ENCODE measurements at places on chromosomes 11 and 22. TPM values are rescaled to one million over a fixed set of nuclear protein-coding genes. Genes with fewer than 3 reads are reported as not detected.

GRCh38 chr22:29998627-29999384, 81.5 kb upstream of the HORMAD2 start:
- DNase-seq: no peak

DNA sequence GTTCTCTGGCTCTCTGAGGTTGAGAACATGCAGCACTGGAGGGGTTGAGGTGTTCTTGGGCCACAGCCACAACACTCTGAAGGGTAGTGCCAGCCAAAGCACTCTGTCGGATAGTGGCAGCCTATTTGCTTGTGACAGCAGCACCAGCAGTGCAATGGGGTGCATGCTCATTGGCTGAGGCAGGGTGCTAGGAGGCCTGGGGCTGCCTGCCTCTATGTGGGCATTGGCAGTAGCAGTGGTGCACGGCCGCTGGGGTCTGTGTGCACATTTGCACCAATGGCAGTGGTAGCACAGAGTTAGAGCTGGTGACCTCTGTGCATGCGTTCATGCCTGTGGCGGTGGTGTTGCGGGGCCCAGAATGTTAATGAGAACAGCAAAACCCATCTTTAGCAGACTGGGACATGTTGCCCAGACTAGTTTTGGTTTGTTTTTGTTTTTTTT, 25.4 kb downstream of the PI4KA start:
- DNase-seq: no peak

- peak; percentile 12 for DNase-seq
Observed at GRCh38 chr11:69298267-69299022, 4.5 kb downstream of the MYEOV start.

GRCh38 chr11:1928891-1929541, 9.5 kb downstream of the TNNT3 start:
- DNase-seq: no peak

DNA sequence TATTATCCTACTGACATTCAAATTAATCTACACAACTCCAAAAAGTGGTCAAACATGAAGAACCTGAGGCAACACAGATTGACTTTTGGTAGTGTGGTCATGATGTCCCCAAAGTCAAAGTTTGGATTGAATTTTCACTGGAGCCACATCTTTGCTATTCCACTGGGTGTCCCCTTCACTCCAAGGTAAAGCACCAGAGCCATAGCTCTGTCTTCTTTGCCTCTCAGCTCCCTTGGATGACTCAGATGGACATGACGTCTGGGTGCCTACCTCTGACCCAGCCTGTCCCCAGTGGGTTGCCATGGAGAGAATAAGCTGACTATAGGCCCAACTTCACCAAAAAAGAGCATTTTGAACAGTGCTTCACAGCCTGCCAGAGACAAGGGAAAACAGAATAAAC, 57.4 kb upstream of the ARHGAP42 start:
- no peak for DNase-seq

- no peak for DNase-seq
Observed at GRCh38 chr11:79449040-79449439, 8.2 kb upstream of the TENM4 start.

DNA sequence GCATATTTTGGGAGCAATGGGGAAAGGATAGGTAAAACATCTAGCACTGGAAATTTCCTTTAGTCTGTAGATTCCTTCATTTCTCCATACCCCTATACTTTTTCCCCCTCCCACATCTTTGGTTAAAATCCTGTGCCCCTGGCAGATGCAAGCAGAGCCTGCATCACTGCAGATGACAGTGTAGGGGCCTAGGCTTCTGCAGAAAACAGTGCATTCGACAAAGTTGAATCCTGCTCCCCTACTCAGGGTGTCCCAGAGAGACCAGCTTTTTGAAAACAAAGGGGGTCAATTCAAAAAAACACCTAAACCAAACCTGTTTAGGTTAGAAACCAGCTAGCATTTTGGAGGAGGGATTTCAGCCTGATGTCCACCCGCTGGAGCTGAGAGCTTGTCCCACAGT, 43.8 kb upstream of the BLID start:
- DNase-seq: no peak

- DNase-seq: no peak
Observed at GRCh38 chr11:70141486-70142220, 61.4 kb upstream of the FADD start.

DNA sequence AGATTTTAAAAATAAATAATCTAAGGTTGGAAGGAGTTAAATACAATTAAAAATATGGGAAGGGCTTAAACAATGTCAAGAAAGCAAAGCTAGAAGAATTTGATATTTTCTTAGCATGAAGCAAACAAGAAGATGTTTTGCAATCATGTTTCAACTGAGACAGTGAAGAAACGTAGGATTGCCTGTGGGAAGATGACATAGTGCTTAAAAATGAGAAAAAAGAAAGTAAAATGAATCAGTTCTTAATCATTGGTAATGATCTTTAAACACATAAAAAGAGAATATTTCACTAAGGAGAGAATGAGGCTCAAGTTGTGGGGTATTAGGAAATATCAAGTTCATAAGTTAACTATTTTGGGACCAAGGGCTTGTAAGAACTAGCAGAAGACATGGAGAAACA, 855.0 kb downstream of the METTL15 start:
- DNase-seq: no peak

- DNase-seq: no peak
Observed at GRCh38 chr11:14538271-14538925, 18.2 kb upstream of the PSMA1 start.

- peak; percentile 58 for DNase-seq
Observed at GRCh38 chr22:26756675-26757293, 99.4 kb downstream of the MIAT start.

DNA sequence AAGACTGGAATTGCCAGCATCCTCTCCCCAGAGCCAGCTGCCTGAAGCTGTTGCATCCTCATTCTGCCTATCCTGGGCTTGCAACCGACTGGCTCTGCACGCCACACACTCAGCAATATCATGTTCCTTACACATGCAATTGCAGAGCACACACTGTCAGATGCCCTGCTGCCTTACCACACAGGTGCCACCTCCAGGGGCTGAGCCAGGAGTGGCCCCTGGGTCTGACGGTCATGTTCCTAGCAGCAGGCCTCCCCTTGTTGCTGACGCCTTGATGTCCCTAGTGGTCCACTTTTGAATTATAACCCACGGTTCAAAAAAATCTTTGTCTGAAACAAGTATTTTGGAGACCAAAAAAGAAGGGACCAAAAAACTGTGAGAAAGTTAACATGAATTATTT, 18.5 kb upstream of the OR8B8 start:
- no peak for DNase-seq

DNA sequence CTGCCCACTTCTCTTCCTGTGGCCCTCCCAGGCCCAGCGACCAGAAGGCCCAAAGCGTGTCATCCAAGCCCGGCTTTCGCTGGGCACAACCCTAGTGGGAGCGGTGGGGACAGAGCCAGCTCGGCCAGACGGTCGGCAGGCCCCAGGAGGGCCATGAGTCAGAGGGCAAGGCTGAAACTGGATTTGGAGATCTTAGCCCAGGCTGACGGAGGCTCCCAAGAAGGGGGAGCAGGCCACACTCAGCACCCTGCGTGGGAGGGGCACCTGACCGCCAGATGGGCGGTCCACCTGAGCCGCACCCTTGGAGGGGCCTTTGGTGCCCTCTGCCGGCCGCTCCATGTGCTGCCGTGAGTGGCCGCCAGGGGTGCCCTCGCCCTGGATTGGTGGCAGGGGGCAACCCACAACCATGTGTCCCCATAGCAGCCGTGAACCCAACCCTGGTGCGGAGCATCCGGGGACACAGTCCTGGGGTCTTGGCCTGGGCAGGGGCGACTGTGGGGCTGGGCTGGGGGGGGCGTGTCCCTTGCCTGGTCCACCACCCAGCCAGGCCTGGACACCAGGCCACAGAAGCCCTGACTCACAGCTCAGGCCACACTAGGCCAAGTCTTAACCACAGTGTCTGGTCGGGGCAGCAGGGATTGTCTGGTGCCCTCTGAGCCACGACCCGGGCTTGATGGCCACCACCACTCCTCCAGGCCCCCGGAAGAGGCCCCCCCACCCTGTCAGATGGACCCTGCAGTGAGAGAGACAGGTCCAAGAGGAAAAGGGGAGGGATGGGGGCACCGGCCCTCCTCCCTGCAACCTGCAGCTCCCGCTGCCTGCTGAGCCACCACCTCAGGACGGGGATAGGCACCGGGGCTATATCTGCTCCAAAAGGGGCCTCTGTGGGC, 19.2 kb upstream of the TALDO1 start:
- DNase-seq: peak; percentile 64

DNA sequence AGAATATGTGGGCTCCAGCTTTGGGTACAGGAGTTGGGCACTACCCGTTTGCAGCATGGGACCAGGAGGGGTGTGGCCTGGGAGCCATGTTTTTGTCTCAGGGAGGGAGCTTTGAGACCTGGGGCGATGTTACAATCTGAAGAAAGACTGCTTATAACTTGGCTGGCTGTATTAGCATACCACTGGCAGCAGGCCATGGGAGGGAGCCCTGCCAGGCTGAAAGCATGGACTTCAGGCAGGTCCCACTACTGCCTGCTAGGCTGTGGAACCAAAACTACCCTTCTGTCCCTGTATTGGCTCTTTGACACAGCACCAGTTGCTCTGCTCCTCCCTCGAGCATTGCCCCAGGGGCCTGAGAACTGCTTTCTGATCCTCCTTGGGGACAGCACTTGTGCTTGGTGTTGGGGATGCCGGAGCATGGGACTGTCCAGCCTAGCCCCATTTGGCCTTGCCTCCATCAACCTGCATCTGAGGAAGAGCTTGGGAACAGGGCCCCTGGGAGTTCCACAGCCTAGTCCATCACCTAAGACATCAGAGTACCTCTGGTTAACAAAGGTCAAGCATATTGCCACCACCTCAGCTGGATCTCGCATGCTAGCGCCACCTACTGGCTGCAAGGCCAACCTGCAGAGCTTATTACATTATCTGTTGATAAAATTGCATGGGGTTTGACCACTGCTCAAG, 217.4 kb downstream of the SBF2 start:
- peak; percentile 1 for DNase-seq

- no peak for DNase-seq
Observed at GRCh38 chr22:18028817-18029527, 4.6 kb upstream of the MICAL3 start.

- no peak for DNase-seq
Observed at GRCh38 chr11:22797047-22797446, 32.6 kb downstream of the SVIP start.

GRCh38 chr22:19607192-19608002, 83.2 kb upstream of the CLDN5 start:
- peak; percentile 77 for DNase-seq

GRCh38 chr22:42651134-42651533, 1.9 kb upstream of the CYB5R3 start:
- no peak for DNase-seq

DNA sequence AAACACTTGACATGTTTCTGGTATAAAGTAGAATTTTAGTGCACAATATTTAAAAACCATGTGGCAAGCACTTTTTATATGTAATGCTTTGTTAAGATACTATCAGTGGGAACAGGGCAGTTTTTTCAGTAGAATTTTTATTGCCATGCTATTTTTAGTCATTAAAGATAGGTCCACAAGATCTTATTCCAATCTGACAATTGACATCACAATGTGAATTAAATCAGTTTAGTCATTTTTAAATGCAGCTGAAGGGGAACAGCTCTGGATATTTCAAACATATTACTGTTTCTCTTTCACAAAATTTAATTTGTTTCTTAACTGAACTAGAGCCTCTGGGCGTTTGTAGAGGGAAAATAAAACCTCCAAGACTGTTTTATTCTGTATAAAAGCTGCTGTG, 194.1 kb downstream of the MSANTD4 start:
- DNase-seq: no peak

DNA sequence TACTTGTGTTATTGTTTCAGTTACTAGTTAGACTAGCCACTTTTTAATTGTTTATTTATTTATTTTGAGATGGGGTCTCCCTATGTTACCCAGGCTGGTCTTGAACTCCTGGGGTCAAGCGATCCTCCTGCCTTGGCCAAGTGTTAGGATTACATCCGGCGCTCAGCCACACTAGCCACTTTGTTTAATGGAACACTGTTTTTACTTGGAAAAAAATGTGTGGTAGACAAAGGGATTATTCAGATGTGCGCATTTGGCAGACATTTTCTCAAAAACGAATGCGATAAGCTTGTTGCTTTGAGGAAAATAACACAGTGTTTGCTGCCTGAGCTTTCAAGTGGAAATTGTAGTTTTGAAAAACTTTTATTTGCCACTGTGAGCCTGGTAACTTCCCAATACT, 51.0 kb downstream of the CTNND1 start:
- no peak for DNase-seq

DNA sequence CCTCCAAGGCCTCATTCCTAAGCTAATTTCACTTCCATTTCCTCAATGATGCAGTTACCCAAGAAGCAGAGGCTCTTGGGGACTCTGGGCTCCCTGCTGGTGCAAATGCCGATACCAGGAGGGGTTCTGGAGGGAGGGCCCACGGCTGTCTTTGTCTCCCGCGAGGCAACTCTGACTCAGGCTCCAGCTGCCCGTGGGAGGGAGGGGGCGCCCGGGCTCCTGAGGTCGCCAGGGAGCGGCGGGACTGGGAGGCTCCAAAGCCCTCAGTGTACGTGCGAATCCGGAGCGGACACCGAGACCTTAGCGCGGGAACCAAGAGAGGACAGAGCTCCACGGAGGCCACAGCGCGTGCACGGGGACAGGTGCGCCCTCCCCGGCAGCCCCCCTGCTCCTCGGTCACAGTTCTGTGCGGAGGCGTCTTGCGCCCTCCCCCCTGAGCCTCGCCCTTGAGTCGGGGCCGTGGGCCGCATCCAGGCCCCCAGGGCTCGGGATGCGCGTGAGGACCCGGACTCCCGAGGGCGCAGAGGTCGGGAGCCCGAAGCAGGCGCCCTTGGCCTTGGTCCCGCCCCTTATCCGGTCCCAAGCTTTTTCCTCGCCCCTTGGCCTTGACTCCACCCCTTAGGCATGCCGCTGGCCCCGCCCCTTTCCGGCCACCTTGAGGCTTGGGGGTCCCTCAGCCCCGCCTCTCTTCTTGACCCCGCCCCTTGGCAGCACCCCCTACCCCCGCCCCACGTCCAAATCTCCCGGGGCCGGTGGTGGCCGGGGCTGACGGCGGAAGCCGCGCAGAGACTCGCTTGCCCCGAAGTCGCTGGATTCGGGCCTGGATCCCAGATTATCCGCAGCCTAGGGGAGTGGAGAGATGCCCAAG, 4.7 kb upstream of the SHISA8 start:
- no peak for DNase-seq

DNA sequence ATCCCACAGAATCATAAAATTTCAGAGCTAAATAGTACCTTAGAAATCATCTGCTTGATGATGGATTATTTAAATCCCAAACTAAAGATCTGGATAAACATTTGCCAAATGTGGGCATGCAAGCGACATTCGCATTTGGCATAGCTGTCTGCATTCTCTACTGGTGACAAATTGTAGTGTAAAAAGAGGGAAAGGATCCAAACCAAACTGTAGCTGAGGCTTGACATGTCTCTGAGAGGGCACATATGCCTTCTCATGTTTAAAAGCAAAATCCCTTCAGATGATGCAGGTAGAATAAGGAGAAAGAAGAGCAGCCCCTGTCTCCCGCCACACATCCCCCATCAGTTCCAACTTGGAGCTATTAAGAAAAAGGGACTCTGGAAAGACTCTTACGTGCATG, 257.5 kb upstream of the MTNR1B start:
- DNase-seq: no peak

TMEM151A gene
- polyA plus RNA-seq: not detected

IL18 gene
- not detected for polyA plus RNA-seq

EMID1 gene
- not detected for polyA plus RNA-seq

CCDC83 gene
- polyA plus RNA-seq: not detected

ABCG4 gene
- not detected for polyA plus RNA-seq

NCAPD3 gene
- polyA plus RNA-seq: 18.7 TPM

CD6 gene
- 195 TPM for polyA plus RNA-seq

RTN4R gene
- 2.2 TPM for polyA plus RNA-seq

PATE2 gene
- polyA plus RNA-seq: not detected

HEPHL1 gene
- polyA plus RNA-seq: not detected

MIOX gene
- not detected for polyA plus RNA-seq

OR51I1 gene
- polyA plus RNA-seq: not detected

Measured in naive thymus-derived CD4-positive, alpha-beta T cell (primary cell).